ENCODE measurements at places on chromosomes 16 and 17.

DNA sequence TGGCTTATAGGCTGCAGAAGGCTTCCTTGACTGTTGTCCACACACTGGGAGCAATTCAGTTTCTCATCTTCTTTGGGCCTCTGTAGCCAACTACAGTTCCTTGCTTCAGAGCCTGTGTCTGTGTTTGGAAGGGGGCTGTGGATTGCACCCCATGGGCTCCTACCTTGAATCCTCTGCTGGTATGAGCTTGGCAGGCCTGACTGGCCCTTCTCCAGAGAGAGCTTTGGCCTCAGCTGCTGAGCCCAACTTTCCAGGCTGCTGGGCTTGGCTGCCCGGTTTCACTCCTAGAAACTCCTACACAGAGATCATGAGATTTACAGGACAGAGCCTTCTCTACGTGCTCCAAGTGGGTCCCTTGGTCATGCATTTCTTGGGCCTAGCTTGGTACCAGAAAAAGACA lies 354.4 kb downstream of the SNX29 start:
- DNase-seq: no peak

- DNase-seq: no peak
These were observed 1.8 kb upstream of the NEUROD2 start for GRCh38 chr17:39609416-39610025.

DNA sequence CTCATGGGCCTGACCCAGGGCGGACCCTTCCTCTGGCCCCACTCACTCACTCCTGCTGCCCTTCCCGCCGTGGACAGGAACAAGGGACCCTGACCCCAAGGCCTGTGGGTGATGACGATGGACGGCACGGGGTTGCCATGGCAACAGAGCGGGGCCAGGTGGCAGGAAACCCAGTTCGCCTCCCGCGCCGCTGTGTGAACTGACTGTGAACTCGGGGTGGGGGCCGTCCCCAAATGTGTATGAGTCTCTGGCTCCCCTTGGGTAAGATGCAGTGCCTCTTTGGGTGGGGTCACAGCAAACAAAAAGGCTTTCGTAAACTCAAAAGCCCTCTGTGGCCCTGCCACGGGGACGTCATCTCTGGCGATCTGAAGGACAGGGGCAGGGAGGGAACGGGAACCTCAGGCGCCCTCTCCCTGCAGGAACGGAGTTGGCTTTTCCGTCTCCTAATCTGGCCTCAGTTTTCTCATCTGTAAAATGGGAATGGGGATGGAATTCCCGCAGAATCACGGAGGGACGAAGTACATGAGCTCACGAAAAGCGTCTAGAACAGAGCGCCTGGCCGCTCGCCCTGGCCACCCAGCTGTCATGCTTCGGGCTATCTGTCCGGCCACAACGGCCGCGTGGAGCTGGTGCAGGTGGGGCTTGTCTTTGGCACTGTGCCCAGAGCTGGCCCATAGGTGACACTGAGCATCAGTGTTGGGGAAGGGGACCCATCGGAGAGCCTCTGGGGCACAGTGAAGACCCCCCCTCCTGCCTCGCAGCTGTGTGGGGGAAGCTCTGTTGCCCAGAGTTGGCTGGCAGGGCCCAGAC lies 44.9 kb upstream of the PABPN1L start:
- DNase-seq: no peak

- DNase-seq: no peak
These were observed 3.6 kb downstream of the SCNN1G start for GRCh38 chr16:23186171-23186570.

- no peak for DNase-seq
These were observed 3.8 kb downstream of the TTYH2 start for GRCh38 chr17:74217037-74217730.

DNA sequence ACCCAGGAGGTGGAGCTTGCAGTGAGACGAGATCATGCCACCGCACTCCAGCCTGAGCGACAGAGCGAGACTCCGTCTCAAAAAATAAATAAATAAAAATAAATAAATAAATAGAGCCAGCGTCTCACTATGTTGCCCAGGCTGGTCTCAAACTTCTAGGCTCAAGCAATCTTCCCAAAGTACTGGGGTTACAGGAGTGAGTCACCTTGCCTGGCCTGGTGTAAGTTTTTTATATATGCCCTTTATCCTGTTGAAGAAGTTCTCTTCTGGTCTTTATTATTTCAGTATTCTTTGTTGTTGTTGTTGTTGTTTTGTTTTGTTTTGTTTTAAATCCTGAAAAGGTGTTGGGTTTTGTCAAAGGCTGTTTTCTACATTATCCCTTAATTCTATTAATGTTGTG lies 30.1 kb upstream of the ABCC1 start:
- no peak for DNase-seq

DNA sequence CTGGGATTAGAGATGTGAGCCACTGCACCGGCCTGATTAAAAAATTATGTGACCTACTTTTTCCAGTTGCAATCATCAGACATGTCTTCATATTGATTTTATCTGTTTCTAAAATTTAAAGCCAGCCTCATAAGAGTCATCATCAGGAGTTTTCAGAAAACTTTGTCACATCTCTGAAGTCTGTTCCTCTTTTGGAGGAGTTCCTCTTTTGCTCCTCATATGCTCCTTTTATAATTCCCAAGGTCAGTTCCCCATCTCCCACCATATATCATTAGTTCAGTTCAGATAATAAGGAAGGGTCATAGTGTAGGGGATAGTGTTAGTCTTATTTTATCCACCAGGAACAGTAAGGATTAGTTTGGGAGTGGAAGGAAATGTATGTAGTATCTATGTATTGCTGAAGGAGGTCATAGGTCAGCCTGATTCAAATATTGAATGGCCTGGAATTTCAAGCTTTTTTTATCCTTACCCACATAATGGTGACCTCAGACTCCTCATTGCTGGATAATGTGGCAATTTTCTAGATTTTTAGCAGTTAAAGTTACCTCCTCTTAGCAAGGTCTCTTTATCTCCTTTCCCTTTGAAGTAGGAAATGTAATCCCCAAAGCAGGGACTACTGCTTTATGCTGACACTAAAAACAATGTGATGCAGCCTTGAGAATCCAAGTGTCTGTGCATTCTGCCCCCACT lies 13.8 kb upstream of the DUSP14 start:
- no peak for DNase-seq

GRCh38 chr17:63293323-63294075 lies 152.6 kb downstream of the CYB561 start:
- DNase-seq: no peak

Measured in Panc1 (cell line).